Naive thymus-derived CD4-positive, alpha-beta T cell (primary cell): ENCODE measurements at places on chromosomes 4 and X.
A peak's percentile ranks its signal among the peaks of the same experiment; 100 is the strongest.

DNA sequence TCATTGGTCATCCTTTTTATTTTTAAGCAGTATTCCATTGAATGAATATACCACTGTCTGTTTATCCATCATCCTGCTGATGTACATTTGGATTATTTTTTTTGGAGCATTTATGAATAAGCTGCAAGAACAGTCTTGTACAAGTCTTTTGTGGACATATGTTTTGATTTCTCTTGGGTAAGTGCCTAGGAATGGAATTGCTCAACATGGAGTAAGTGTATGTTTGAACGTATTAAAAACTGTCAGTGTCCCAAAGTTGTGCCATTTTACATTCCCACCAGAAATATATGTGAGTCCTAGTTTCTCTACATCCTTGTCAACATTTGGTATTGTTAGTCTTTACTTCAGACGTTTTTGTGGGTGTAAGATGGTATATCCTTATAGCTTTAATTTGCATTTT lies 287.0 kb upstream of the POF1B start:
- no peak for DNase-seq

- DNase-seq: no peak
These were observed 16.1 kb downstream of the NSG1 start for GRCh38 chr4:4402966-4403365.

GRCh38 chr4:54231768-54232688 lies 2.9 kb downstream of the PDGFRA start:
- no peak for DNase-seq

GRCh38 chrX:22748093-22748999 lies 251.4 kb upstream of the DDX53 start:
- DNase-seq: peak; percentile 2

- DNase-seq: no peak
These were observed 355.1 kb upstream of the PABPC5 start for GRCh38 chrX:91079342-91080114.

- DNase-seq: no peak
These were observed 60.0 kb downstream of the TIGD2 start for GRCh38 chr4:89171176-89171805.
